A375 (cell line): ENCODE measurements at places on chromosomes 1 and 21. TPM values are rescaled to one million over a fixed set of nuclear protein-coding genes. Genes with fewer than 3 reads are reported as not detected.

The CENPL gene
- total RNA-seq: 22.6 and 32.3 TPM in 2 replicates

The USH2A gene
- total RNA-seq: under 0.01 and 0.03 TPM in 2 replicates

The HSPA13 gene
- 27.3 and 31.1 TPM in 2 replicates for total RNA-seq

The GBP6 gene
- not detected in 2 replicates for total RNA-seq

The LIN9 gene
- total RNA-seq: 9.2 and 9.6 TPM in 2 replicates

The L1TD1 gene
- not detected in 2 replicates for total RNA-seq

The AIRE gene
- not detected in 2 replicates for total RNA-seq

The ASTN1 gene
- total RNA-seq: 1.7 and 3.0 TPM in 2 replicates

The PTGFR gene
- 0.13 and 0.91 TPM in 2 replicates for total RNA-seq

The GBP3 gene
- total RNA-seq: 1.1 and 2.0 TPM in 2 replicates

The SYPL2 gene
- total RNA-seq: 0.29 and 0.30 TPM in 2 replicates

The RNU5D-1 gene
- total RNA-seq: not detected in 2 replicates

The CD2 gene
- total RNA-seq: not detected in 2 replicates

The OR2AK2 gene
- not detected in 2 replicates for total RNA-seq

The NOTCH2 gene
- 66.4 and 78.5 TPM in 2 replicates for total RNA-seq

The CHRM3 gene
- 9.9 and 12.5 TPM in 2 replicates for total RNA-seq

The COL8A2 gene
- 1.1 and 1.3 TPM in 2 replicates for total RNA-seq

The CELSR2 gene
- total RNA-seq: 5.7 and 6.4 TPM in 2 replicates

The HSPA6 gene
- 0.94 and 2.6 TPM in 2 replicates for total RNA-seq

The CDKN2C gene
- 59.4 and 63.9 TPM in 2 replicates for total RNA-seq

The LAPTM5 gene
- total RNA-seq: 0.21 and 0.68 TPM in 2 replicates

The AMY1C gene
- total RNA-seq: not detected in 2 replicates

The PTPN14 gene
- total RNA-seq: 32.2 and 41.7 TPM in 2 replicates

The TRIM62 gene
- total RNA-seq: 10.0 and 25.6 TPM in 2 replicates

The BEST4 gene
- total RNA-seq: not detected in 2 replicates

The DDI2 gene
- total RNA-seq: 10.7 and 12.4 TPM in 2 replicates

The TRIM46 gene
- total RNA-seq: 2.3 and 3.4 TPM in 2 replicates

The DMBX1 gene
- 0.19 TPM in 1 of 2 replicates, not detected in the other for total RNA-seq

The COL11A1 gene
- total RNA-seq: 0.30 and 0.82 TPM in 2 replicates

The NUF2 gene
- 62.6 and 64.6 TPM in 2 replicates for total RNA-seq

The RGS1 gene
- total RNA-seq: not detected in 2 replicates

The BTBD8 gene
- total RNA-seq: 1.6 and 2.3 TPM in 2 replicates

The PGLYRP4 gene
- not detected in 2 replicates for total RNA-seq

The FALEC gene
- 2.6 TPM in 1 of 2 replicates, not detected in the other for total RNA-seq

The TMEM51 gene
- total RNA-seq: 2.1 and 3.1 TPM in 2 replicates

The TSPAN2 gene
- total RNA-seq: 0.15 and 0.42 TPM in 2 replicates

The ANGPTL1 gene
- 0.53 and 5.8 TPM in 2 replicates for total RNA-seq

The PTAFR gene
- 0.16 TPM in 1 of 2 replicates, not detected in the other for total RNA-seq

The CCDC27 gene
- total RNA-seq: not detected in 2 replicates

The DIPK1A gene
- total RNA-seq: 0.66 and 0.68 TPM in 2 replicates

The SPRR2G gene
- total RNA-seq: not detected in 2 replicates

The SYT14 gene
- 3.2 and 3.8 TPM in 2 replicates for total RNA-seq

The AKR7A2 gene
- 79.0 and 98.2 TPM in 2 replicates for total RNA-seq

The SRGAP2 gene
- 137 and 145 TPM in 2 replicates for total RNA-seq

The ZNF593OS gene
- 0.41 TPM in 1 of 2 replicates, not detected in the other for total RNA-seq

The CFH gene
- total RNA-seq: 2.4 and 2.8 TPM in 2 replicates
